Heart left ventricle (tissue), 16 donors: ENCODE measurements at places on chromosomes 11 and 22.

- DNase-seq: no peak
Observed at GRCh38 chr11:92662601-92663360, 306.7 kb upstream of the MTNR1B start.

- no peak for DNase-seq
Observed at GRCh38 chr11:79333355-79333754, 107.5 kb downstream of the TENM4 start.

DNA sequence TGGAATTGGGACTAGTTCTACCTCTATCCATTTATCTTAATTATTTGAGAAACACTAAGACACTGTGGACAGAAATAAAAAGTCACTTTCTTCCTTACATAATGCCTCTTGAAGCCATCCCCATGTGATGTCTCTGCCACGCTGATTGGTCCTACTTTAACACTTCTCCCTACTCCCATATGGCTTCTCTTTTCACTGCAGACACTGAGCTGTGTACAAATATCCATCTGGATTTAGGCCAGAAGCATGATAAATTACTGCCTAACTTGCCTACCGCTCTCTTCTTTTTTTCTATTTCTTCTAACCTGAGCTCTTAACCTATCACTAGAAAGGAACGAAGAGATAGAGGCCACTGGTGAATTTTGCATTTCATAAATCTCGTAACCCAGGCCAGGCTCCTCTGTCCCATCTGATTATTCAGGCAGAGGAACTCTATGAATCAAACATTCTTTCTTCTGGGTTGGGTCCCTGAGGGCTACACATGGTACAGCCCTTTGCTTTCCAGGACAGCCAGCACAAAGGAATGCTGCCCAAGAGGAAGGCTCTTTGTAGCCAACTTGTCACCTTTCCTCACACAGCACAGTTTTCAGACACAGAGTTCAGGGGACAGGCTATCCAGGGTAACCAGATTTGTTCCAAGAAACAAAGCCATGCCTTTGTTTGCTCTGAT is 878.5 kb upstream of the LRRC4C start:
- no peak for DNase-seq

DNA sequence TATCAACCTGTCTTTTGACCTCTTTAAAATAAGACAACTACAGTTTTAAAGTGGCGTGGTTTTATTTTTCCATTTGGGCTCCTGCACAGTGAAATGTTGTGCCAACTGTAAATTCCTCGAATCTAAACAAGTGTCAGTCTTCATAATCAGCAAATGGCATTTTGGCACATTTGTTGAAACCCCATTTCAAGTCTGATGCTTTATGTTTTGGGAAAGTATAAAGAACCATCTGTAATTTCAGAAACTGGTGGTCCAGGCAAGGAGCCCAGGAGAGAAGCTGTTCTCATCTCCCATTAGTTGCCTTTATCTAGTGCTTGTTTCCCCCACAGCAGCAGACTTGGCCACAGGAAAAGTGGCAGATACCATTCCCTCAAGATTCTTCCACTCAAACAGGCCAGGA is 32.7 kb downstream of the VWA5A start:
- no peak for DNase-seq

- DNase-seq: peak; percentile 22
Observed at GRCh38 chr22:50700387-50701075, 27.9 kb downstream of the SHANK3 start.

DNA sequence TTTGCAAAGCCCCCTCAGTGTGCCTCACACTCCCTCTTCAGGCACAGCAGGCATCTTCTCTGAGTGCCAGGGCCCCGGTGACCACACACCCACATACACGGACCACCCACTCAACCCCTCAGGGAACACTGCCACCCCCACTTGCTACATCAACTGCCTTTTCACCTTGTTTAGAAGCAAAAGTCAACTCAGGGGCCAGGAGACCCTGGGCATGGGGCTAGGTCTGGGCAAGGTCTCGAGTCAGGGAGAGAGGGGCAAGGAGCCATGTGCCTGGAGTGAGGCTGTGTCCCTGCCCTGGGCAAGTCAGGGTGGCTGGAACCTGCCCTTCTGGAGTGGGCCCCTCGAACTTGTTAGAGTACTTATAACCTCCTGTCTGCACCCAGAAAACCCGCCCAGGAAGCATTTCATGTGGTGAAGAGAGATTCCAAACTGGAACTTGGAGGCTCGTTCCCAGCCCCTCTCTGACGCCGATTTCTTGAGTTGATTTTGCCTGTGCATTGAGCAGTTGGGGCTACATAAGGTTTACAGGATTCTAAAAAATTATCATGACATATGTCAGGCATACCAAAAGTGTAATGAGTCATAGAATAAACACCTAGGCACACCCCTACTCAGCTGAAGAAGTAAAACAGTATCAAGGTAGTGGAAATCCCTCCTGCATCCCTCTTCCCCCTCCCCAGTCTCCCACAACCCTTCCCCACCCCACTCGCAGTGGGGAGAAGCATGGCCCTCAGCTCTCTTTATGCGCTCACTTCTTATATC is 74.3 kb downstream of the MYEOV start:
- no peak for DNase-seq

DNA sequence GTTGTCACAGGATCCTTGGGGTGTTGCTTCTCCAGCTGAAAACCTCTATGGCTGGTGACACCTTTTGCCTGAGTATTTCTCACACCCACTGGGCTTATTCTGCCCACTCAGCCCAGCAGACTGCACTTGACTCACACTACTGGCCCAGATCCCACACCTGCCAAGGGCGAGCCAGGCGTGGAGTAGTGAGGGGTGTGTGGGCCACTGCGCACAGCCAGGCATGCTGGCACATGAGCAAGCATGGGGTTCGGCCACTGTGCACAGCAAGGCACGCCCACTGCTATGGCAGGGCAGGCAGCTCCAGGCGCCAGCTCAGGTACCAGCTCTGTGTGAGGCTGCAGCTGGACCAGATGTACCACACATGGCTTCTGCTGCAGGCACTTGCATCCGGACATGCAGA is 116.5 kb upstream of the MTNR1B start:
- DNase-seq: no peak

DNA sequence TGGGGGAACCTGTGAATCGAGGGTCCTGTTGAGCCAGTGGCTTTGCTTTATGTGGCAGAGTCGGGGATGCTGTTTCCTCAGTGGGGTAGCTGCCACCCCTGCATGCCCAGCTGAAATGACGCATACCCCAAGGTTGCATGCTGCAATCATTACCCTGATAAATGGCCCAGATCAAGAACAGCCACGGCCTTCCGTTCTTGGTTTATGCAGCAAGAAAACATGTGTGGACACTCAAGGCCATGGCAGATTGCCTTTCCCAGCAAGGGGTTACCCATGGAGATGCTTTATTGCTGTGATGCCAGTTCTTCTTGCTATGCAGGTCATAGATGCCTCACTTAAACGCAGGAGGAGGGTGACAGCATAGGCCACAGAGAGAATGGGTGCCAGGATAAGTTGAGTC is 14.3 kb upstream of the SREBF2 start:
- no peak for DNase-seq

GRCh38 chr11:9138612-9139579 is 47.5 kb upstream of the SCUBE2 start:
- no peak for DNase-seq

- no peak for DNase-seq
Observed at GRCh38 chr11:44990665-44991064, 40.0 kb upstream of the TP53I11 start.
